Thyroid gland (tissue), 4 donors: ENCODE measurements at places on chromosomes 16 and 17. TPM values are rescaled to one million over a fixed set of nuclear protein-coding genes. Genes with fewer than 3 reads are reported as not detected.
A peak's percentile ranks its signal among the peaks of the same experiment; 100 is the strongest.

Gene WFIKKN1
- 1.8 TPM for total RNA-seq

- no peaks in the 10 kb centered on the region for H3K27me3 ChIP-seq
- no peaks in the 10 kb centered on the region for H3K36me3 ChIP-seq
- peak overlapping the region; percentile 96 for H3K27ac ChIP-seq
These were observed 12.1 kb upstream of the ZFHX3 start for GRCh38 chr16:73059779-73060615.

DNA sequence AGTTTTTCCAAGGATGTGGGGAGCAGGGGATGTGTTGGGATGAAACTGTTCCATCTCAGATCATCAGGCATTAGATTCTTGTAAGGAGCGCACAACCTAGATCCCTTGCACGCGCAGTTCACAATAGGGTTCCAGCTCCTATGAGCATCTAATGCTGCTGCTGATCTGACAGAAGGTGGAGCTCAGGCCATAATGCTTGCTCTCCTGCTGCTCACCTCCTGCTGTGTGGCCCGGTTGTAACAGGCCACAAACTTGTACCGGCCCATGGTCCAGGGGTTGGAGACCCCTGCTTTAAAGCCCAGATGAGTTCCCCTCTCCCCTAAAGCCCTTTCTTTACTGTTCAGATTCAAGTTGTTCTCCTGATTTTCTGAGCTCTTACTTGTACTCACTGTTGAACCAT is 44.8 kb downstream of the RNF135 start:
- no peaks in the 10 kb centered on the region for H3K27me3 ChIP-seq
- DNase-seq = no peak
- no peaks in the 10 kb centered on the region for H3K36me3 ChIP-seq
- peaks cover 4% of the 10 kb centered on the region for H3K4me1 ChIP-seq
- no peak overlapping the region for H3K4me3 ChIP-seq

Gene CMC2
- 36.8 TPM for total RNA-seq

Gene SNRNP25
- total RNA-seq = 53.6 TPM

- H3K27ac ChIP-seq = no peak overlapping the region
- H3K4me3 ChIP-seq = no peak overlapping the region
- peaks cover 7% of the 10 kb centered on the region for H3K4me1 ChIP-seq
- H3K27me3 ChIP-seq = no peaks in the 10 kb centered on the region
These were observed 44.3 kb downstream of the MPRIP start for GRCh38 chr17:17086585-17086984.

GRCh38 chr16:12124742-12125141 is 148.2 kb downstream of the SNX29 start:
- H3K4me1 ChIP-seq = peaks cover 2% of the 10 kb centered on the region
- H3K27me3 ChIP-seq = no peaks in the 10 kb centered on the region
- DNase-seq = no peak
- no peaks in the 10 kb centered on the region for H3K36me3 ChIP-seq
- no peak overlapping the region for H3K4me3 ChIP-seq
- no peak overlapping the region for H3K27ac ChIP-seq

DNA sequence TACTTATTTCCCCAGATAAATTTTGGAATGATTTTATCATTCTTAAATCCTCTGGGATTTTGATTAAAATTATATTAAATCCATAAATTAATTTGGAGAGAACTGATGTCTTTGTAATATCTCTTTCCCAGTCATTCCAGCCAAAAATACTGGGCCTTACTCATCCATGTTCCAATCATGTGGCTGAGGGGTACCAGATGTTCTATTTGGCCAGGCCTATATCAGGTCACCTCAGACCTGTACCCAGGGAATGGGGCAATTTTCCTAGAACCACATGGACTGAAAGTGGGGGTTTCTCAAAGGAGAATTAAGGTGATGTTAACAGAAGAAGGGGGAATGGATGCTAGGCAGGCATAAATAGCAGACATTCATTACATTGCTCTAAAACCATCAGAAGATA is 7.5 kb downstream of the SNTB2 start:
- peaks cover 62% of the 10 kb centered on the region for H3K4me1 ChIP-seq
- no peak for DNase-seq
- no peak overlapping the region for H3K4me3 ChIP-seq

GRCh38 chr17:42277342-42277712 is 1.1 kb upstream of the STAT5B start:
- H3K27me3 ChIP-seq = no peaks in the 10 kb centered on the region
- H3K36me3 ChIP-seq = no peaks in the 10 kb centered on the region
- no peak overlapping the region for H3K4me3 ChIP-seq
- peaks cover 4% of the 10 kb centered on the region for H3K4me1 ChIP-seq
- H3K27ac ChIP-seq = peak overlapping the region; percentile 85
- DNase-seq = no peak

- peaks cover 27% of the 10 kb centered on the region for H3K4me1 ChIP-seq
- H3K27ac ChIP-seq = peak overlapping the region; percentile 87
- no peak for DNase-seq
- H3K36me3 ChIP-seq = no peaks in the 10 kb centered on the region
These were observed 25.5 kb upstream of the ZNF750 start for GRCh38 chr17:82865274-82865673.

DNA sequence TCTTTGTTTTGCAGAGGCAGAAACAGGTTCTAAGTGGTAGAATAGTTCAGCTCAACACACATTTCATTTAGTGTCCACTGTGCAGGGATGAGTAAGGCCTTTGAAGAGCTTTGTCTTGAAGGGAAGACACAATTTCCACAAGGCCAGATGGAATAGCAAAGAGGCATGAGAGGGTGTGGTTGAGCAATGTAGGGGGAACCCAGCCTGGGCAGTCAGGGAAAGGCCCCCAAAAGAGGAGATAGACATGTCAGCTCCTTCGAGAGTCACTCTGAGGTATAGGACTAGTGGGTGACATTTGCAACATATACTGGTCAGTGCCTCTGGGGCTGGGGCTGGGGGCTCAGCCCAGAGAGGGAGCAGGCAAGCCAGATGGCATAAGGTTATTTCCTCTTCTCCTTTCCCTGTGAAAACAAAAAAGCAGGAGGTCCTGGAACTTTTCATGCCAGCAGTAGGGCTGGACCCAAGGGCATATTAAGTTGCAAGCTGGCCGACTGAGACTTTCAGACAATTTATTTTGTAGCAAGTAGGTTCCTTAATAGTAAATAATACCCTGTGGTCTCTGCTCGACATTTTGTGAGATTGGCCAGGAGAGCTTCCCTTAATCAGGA is 7.1 kb downstream of the ALKBH5 start:
- H3K36me3 ChIP-seq = peaks cover 7% of the 10 kb centered on the region
- H3K4me1 ChIP-seq = peaks cover 65% of the 10 kb centered on the region
- DNase-seq = no peak
- peak overlapping the region; percentile 90 for H3K27ac ChIP-seq
- no peaks in the 10 kb centered on the region for H3K27me3 ChIP-seq
- no peak overlapping the region for H3K4me3 ChIP-seq

GRCh38 chr17:77772899-77773358 is 185.6 kb upstream of the TNRC6C start:
- DNase-seq = no peak
- H3K27ac ChIP-seq = no peak overlapping the region
- no peak overlapping the region for H3K4me3 ChIP-seq

Gene SLC5A2
- total RNA-seq = 0.33 TPM

Gene TEPSIN
- 68.0 TPM for total RNA-seq

DNA sequence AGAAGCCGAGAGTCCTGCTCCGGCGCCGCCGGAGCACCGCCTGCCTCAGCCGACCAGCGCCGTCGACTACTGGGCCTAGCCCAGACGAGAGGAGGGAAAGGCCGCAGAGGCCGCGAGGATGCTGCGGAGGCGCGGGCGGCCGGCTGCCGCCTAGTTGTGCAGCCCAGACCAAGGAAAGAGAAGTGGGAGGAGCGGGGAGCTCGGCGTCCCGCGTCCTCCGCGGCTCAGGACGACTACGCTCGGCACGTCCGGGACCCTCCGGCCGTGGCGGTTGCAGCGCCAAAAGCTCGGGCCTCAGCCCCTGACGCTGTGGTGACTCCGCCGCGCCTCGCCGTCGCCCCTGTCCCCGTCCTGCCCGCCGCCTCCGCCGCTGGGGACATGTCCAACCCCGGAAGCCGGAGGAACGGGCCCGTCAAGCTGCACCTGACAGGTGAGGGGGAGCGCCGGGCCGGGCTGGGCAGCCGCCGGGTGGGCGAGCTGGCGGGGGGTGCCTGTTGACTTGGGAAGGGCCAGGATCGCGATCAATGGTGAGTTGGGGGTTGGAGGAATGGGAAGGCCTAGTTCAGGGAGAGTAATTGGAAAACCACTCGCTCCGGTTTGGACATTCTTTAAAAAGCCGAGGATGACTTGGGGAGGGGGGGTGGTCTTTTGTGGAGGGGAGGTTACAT is 37.7 kb downstream of the RNF135 start:
- H3K4me1 ChIP-seq = peaks cover 12% of the 10 kb centered on the region
- H3K27ac ChIP-seq = peak overlapping the region; percentile 92
- DNase-seq = peak; percentile 79
- H3K36me3 ChIP-seq = no peaks in the 10 kb centered on the region
- H3K4me3 ChIP-seq = peak overlapping the region; percentile 50
- H3K27me3 ChIP-seq = no peaks in the 10 kb centered on the region

- H3K4me1 ChIP-seq = peaks cover 5% of the 10 kb centered on the region
- H3K27ac ChIP-seq = no peak overlapping the region
- no peak overlapping the region for H3K4me3 ChIP-seq
- no peaks in the 10 kb centered on the region for H3K36me3 ChIP-seq
- H3K27me3 ChIP-seq = no peaks in the 10 kb centered on the region
- DNase-seq = no peak
These were observed 105.0 kb downstream of the TANGO6 start for GRCh38 chr16:68948230-68948910.

DNA sequence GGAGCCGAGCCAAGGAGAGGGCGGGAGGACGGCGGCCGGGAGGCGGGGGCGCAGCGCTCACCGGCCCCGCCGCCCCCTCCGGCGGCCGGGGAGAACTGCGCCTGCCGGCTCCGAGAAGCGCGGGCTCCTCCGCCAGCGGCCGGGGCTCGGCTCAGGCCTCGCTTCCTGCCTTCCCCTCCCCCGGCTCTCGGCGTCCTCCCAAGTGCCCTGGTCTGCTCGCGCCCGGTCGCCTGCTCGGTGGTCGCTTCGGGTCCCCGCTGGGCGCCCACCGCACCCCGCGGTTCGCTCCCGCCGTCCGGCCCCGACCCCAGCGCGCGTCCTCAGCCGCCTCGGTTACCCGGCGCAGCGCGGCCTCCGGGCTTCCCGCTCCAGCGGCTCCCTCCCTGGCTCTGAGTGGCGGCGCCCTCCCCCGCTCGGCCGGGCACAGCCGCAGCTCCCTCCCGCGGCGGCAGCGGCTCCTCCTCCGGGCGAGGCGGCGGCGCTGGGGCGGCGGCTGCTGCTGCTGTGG is 313 bp downstream of the UBTF start:
- DNase-seq = peak; percentile 72
- peak overlapping the region; percentile 97 for H3K27ac ChIP-seq
- peak overlapping the region; percentile 88 for H3K4me3 ChIP-seq
- H3K36me3 ChIP-seq = peaks cover 28% of the 10 kb centered on the region
- H3K4me1 ChIP-seq = peaks cover 26% of the 10 kb centered on the region

- no peak overlapping the region for H3K4me3 ChIP-seq
- DNase-seq = no peak
- H3K27ac ChIP-seq = no peak overlapping the region
- no peaks in the 10 kb centered on the region for H3K27me3 ChIP-seq
- no peaks in the 10 kb centered on the region for H3K4me1 ChIP-seq
These were observed 72.6 kb downstream of the RBFOX3 start for GRCh38 chr17:79538291-79538690.

Gene RNF157
- total RNA-seq = 3.9 TPM

DNA sequence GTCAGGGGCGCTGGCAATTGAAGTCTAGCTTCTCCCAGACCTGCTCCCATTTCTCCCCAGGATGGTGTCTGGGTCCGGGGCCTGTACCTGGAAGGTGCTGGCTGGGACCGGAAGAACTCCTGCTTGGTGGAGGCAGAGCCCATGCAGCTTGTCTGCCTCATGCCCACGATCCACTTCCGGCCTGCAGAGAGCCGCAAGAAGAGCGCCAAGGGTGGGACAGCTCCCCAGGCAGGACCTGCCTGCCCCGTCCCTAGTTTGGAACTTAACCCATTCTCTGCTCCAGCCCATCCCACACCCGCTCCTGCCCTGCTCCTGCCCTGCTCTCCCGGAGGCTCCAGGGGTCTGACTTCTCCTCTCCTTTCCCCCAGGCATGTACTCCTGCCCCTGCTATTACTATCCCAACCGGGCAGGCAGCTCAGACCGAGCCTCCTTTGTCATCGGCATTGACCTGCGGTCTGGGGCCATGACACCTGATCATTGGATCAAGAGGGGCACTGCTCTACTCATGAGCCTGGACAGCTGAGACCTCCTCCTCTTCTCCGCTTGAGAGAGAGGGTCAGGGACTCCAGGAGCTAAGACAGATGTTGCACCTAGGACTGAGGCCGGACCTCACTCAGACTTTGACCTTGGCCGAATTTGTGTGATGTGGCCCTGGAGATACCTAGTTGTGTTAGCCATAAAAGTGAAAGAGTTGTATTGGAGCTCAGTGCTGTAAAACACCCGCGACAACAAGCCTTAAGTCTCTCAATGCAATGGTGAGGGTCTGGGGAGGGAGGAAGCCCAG is 814 bp upstream of the KDM6B start:
- peaks cover 20% of the 10 kb centered on the region for H3K4me1 ChIP-seq
- no peak for DNase-seq
- no peaks in the 10 kb centered on the region for H3K36me3 ChIP-seq
- no peaks in the 10 kb centered on the region for H3K27me3 ChIP-seq
- no peak overlapping the region for H3K27ac ChIP-seq

- H3K4me3 ChIP-seq = no peak overlapping the region
- H3K4me1 ChIP-seq = no peaks in the 10 kb centered on the region
- DNase-seq = peak; percentile 4
- H3K36me3 ChIP-seq = no peaks in the 10 kb centered on the region
- H3K27me3 ChIP-seq = no peaks in the 10 kb centered on the region
These were observed 33.4 kb upstream of the LONP2 start for GRCh38 chr16:48210747-48211146.

DNA sequence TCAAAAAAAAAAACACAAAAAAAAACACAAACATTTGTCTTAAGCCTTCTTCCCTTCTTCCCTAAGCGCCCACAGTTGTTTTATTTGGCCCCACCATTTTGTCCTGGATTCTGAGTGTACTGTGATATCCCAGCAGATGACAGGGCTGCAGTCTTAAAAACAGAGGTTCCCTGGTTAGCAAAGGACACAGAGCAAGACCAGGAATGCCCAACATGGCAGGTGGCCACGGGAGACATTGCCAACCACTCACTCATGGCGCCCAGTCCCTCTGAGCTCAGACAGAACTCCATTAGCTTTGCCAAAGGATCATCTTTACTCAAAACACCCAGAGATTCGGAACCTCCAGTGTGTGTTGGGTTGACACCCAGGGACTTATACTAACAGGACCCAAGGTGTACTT is 249.3 kb downstream of the MRTFB start:
- H3K36me3 ChIP-seq = no peaks in the 10 kb centered on the region
- DNase-seq = no peak
- peaks cover 10% of the 10 kb centered on the region for H3K4me1 ChIP-seq
- H3K27me3 ChIP-seq = no peaks in the 10 kb centered on the region
